Naive B cell (primary cell): ENCODE measurements at places on chromosomes 1 and 21.

GRCh38 chr21:31501926-31502325, 157.6 kb upstream of the SOD1 start:
- DNase-seq = no peak

GRCh38 chr1:54826226-54826816, 25.2 kb upstream of the TTC22 start:
- DNase-seq = no peak

DNA sequence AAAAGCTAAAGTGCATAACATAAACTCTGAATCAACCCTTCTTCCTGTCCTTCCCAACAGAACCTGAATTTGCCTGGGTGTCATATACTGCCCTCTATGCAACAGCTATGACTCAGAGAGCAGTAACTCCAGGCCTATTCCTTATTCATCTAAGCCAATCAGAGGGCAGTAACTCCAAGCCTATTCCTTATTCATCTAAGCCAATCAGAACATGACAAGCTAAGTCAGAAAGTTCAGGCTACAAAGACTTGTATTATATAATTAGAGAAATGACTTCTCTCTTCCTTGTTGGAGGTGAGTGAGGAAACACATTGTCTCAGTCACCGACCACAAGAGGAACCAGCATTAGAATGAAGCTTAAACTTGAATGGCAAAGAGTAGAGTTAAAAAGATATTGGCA, 26.2 kb upstream of the TADA1 start:
- no peak for DNase-seq

DNA sequence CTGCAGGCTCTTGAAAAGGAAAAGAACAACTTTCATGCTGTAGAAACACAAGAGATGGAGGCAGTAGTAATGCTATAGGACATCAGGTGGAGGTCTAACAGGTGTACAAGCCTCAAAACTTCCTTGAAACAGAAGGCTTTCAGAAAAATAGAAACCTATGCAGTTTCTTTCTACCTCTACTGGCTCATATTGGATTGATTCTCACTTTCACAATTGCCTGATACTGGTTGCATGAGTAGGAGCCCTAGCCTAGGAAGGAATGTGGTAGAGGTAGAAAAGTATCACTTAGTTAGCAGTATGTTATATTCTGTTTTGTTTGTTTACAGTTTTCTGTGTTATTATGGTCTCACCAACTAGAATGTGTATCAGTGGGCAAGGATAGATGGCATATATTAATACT, 175.4 kb upstream of the GORAB start:
- DNase-seq = no peak

GRCh38 chr1:113018911-113019310, 54.1 kb upstream of the LRIG2 start:
- no peak for DNase-seq

- DNase-seq = no peak
These were observed 39.4 kb downstream of the PHC2 start for GRCh38 chr1:33391343-33392078.

DNA sequence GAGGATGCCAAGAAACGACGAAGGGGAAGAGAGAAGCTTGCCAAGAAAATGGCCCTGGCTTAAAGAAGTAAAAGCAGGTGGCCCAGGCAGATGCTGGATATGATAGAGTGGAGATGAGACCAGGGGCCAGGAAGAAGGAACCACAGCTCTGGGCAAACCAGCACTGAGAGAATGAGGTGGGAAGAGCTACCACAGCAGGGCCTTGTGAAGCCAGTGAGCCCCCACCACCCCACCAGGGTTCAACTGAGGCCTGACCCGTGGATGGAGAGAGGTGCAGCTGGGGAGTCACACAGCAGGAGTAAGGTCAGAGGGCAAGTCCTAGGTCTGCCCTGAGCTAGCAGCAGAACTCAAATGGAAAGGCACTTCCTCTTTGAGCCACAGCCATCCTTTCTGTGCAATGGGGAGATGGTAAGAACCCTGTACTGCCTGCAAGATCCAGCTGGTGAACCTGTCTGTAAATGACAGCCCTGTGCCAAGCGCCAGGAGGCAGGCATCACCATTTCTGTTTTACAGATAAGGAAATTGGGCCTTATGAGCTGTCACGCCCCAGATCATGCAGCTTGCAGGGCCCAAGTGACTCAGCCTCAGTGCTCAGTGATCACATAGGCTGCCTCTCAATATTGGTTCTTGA, 8.5 kb downstream of the SH3BGRL3 start:
- DNase-seq = no peak

DNA sequence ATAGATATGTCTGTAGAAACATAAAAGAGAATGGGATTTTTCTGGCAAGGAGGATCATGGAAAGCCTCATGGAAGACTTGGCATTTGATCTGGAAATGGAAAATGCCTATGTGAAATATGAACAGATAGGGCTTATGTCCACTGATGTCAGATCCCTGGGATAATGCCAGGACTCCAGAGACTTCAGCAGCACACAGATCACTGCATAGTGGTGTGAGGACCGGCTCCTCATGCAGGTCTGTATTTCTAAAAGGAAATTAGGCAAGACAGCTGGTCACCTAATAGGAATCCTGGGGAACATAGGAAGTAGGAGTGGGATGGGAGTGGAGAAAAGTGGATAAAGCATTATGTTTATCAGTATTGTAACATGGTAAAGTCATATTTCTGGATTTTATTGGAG, 56.8 kb upstream of the IPO9 start:
- no peak for DNase-seq

GRCh38 chr21:31334648-31335121, 9.4 kb downstream of the TIAM1 start:
- DNase-seq = no peak

DNA sequence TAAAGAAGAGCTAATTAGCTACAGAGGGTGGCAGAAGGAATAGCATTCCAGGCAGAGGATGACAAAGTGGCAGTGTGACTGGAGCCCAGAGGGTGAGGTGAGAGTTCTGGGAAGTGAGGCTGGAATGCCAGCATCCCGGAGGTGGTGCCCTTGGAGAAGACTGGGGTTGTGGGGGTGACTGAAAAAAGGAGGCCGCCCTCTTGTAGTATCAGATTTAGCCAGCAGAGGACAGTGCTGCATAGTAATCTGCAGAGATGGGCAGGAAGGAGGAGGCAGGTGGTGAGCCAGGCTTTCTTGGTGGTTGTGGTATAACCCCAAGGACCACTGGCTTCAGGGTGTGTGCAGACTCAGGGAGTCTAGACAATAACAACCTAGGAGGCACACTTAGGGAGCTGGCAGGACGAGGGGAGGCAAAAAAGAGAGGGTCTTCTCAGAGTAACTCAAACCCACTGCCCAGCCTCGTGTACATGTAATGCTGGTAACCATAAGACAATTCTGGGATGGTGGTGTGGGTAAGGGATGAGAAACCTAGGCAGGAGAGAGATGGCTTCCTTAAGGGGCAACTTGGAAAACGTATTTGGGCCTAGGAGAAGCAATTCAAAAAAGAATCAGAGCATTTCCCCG, 30.5 kb downstream of the MROH7 start:
- DNase-seq = peak; percentile 12

- no peak for DNase-seq
These were observed 111.5 kb downstream of the CCDC185 start for GRCh38 chr1:223504741-223505140.

DNA sequence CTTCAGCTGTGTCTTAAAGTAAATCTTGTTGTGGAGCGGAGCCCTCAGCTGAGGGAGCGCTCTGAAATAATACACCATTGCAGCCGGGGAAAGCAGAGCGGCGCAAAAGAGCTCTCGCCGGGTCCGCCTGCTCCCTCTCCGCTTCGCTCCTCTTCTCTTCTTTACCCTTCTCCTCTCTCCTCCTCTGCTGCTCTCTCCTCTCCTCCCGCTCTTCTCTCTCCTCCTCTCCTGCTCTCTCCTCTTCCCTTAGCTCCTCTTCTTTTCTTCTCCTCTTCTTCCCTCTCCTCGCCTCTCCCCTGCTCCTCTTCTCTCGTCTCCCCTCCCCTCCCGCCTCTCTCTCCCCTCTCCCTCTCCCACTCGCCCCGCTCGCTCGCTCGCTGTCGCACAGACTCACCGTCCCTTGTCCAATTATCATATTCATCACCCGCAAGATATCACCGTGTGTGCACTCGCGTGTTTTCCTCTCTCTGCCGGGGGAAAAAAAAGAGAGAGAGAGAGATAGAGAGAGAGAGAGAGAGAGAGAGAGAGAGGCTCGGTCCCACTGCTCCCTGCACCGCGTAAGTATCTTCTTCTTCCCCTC, at the start of gene PROX1:
TSS of gene PROX1 (plus strand) at position 47 of the 580 bp plus-strand sequence. CDS start 8,563 bp downstream, outside the sequence.
- no peak for DNase-seq

GRCh38 chr1:230877924-230878590, 9.7 kb upstream of the C1orf198 start:
- no peak for DNase-seq

- no peak for DNase-seq
These were observed 184.4 kb downstream of the SIPA1L2 start for GRCh38 chr1:232445361-232446106.

DNA sequence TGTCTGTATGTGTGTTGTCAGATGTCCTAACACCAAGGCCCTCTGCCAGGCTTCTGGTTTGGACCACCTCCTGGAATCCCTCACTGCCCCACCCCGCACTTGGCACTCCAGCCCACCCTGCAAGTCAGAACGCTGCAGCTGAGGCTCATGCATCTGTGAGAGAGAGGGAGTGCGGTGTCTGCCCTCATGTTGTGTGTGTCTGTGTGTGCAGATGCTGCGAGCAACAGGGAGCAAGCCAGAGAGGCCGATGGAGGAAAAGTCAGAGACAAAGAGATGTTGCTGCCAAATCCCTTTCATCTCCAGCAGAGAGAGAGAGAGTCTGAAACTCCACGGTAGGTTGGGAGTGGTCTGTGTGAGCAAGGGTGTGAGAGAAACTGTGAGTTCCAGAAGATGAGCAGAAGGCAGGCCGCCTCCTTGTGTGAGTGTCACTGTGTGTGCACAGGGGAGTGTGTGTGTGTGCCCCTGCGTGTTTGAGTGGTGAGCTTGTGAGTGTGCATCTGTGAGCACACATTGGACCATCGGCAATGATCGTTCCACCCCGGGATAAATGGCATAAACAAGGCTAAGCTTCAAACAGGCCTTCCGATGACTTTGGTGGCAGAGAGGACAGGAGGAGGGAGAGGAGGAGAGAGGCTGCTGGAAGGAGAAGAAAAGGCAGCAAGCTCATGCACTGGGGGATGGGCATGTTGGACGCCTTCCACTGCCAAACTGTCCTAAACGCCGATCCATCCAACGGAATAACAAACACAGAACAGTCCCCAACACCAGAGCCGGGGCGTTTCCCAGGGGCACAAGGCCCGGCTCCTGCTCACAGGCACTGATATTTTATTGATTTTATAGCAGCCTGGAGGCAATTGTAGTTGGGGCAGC, 99.2 kb upstream of the GRIK3 start:
- no peak for DNase-seq

GRCh38 chr21:44326716-44327602, 12.2 kb downstream of the CFAP410 start:
- no peak for DNase-seq

- DNase-seq = no peak
These were observed 19.0 kb downstream of the BCAR3 start for GRCh38 chr1:93662481-93663207.

- no peak for DNase-seq
These were observed 120.0 kb downstream of the TGFBR3 start for GRCh38 chr1:91765880-91766443.
